Activated CD8-positive, alpha-beta memory T cell treated with anti-CD3 and anti-CD28 coated beads for 1 hour (primary cell): ENCODE measurements at places on chromosomes 12 and 14.

- DNase-seq, result no peak
Measured at GRCh38 chr12:57219993-57220754, 3.6 kb downstream of the NXPH4 start.

- no peak for DNase-seq
Measured at GRCh38 chr12:97140355-97140754, 233.3 kb downstream of the NEDD1 start.

DNA sequence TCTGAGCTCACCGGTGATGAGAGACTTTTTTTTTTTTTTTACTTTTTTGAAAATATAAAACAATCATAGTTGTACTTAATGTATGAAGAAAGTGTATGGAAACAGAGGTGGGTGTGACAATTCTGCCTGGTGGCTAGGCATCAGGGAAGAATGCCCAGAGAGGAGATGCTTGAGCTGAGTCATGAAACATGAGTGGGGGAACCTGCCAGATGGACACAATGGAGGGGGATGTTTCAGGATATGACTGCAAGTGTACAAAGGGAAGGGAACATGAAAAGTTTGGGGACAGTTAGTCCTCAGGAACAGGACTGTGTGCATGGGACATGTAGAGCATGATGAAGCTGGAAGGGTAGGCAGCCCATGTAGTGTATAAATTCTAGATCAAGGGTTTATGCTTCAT lies 274.2 kb upstream of the E2F7 start:
- no peak for DNase-seq

GRCh38 chr14:38761033-38761432 lies 342.0 kb downstream of the SEC23A start:
- no peak for DNase-seq

DNA sequence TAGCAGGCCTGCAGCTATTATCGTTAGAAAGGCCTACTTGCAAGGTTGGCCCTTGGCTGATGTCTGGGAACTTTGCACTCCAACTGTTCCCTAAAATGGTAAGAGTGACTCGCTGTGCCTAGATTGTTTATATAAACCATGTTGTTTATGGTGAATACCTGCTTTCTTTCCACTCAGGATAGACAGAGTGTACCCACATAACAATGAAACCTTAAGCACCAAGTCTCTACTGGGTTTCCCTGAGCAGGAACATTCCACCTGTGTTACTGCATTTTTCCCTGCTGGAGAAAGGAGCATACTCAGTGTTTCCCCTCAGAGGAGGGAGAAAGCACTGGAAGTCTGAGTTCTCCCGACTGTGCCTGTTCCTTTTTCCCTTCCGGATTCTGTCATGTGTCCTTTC lies 32.8 kb downstream of the ERP29 start:
- DNase-seq, result no peak
